ENCODE measurements at places on chromosomes 5 and 9.

- no peak for DNase-seq
Measured at GRCh38 chr5:3789519-3790193, 194.0 kb downstream of the IRX1 start.

- no peak for DNase-seq
Measured at GRCh38 chr5:54030981-54031380, 279.4 kb downstream of the ARL15 start.

DNA sequence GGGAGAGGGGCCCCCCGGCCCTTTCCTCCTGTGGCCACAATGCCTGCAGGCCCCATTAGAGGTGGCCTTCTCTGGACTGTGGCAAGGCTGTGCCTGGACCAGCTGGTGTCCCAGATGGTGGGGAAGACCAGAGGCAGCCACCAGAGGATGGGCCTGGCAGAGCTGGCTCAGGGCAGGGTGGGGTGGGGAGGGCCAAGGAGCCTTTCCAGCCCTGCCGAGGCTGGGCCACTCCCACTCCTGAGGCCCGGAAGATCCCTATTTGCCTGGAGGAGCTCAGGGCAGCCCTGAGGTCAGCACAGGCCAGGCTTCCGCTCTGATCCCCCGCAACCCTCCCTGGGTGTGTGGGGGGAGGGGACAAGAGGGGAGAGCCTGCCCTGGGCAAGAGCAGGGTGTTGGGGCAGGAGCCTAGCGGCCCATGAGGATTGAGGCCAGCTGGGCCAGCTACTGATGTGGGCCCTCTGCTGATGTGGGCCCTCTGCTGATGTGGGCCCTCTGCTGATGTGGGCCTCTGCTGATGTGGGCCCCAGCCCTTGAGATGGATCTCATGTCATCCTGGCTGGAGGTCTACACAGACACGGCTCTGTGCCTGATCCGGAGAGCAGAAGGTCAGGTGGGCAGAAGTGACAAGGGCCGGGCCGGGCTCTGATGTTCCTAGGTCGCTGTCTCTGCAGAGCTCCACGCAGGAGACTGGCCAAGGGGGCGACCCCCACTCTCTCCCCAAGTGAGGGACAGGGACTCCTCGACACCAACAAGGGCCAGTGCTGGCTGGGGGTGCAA is 6.0 kb downstream of the MRPS2 start:
- DNase-seq = no peak

DNA sequence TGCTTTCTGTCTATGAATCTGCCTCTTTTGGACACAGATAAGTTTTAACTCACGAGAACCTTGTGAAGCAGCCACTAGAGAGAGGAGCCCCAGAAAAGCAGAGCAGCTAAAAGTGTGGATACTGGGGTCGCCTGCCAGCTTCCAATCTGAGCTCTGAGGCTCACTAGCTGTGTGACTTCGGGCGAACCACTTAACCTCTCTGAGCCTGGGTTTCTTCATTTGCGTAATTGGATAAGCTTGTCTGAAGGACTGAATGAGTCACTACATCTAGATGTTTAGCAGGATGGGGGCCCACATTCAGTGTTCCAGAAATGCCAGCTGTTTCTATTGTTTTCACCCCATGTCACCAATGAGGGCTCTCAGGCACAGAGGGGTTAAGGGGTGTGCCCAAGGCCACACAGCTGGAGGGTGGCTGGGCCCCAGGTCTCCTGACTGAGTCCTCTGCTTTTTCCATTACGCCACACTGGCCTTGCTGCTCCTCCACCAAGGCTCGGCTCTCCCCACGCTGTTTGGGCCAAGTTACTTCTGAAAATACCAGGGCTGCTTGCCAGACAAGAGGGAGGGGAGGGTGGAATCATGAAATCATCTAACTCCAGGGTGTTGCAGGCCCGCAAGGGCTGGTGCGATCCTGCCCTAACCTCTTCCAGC is 36.2 kb downstream of the SH3PXD2B start:
- no peak for DNase-seq

GRCh38 chr9:137198051-137198901 is 2.3 kb downstream of the TPRN start:
- DNase-seq = no peak

- no peak for DNase-seq
Measured at GRCh38 chr5:88452820-88453219, 184.2 kb upstream of the TMEM161B start.
